ENCODE measurements at places on chromosomes 1 and 21.

GRCh38 chr1:118993700-118994026 lies 5.5 kb upstream of the TBX15 start:
- no peak for DNase-seq

GRCh38 chr1:17194615-17195528 lies 10.1 kb upstream of the PADI1 start:
- no peak for DNase-seq

- peak; percentile 68 for DNase-seq
Measured at GRCh38 chr1:173475564-173476196, 1.5 kb upstream of the PRDX6 start.

GRCh38 chr1:195820925-195821324 lies 787.3 kb downstream of the KCNT2 start:
- no peak for DNase-seq
